ENCODE measurements at places on chromosomes 5 and 9.

DNA sequence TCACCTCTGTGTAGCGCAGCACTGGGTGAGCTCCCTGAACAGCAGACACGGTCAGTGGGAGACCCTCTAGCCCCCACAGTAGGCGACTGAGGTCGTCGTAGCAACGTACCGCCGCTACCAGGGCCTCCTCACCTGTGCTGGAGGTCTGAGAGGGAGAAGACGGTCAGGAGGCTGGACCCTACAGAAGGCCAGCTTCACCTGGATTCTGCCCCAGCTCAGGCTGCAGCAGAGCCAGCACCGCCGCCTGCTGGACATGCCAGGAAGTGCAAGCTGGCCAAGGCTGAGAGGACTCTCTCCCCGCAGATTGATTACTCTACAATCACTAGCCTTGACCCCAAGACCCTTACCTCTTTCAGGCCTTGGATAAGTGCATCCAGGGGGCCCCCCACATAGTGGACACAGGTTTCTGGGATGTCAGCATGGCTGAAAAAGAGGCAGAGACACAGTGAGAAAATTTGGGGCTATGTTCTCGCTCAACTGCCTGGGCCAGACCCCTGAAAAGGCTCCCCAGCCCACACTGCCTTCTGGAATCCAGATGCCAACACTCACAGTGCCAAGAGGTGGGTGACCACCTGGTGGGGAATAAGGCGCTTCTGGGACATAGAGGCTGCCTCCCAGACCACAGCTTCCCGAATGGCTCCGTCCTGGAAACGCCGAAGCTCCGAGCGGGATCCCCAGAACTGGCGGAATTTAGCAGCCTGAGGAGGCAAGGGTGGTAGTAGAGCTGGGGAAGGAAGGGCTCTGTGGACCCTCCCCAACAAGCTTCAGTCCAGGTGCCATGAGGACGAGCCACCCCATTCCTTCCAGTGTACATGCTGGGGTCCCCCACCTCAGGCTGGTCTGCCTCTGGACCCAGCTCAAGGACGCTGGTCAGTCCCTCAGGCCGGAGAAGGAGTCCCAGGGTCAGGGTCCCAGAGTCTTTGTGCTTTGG lies 6.9 kb downstream of the NOL6 start:
- DNase-seq = no peak

GRCh38 chr9:133051281-133051900 lies 10.4 kb upstream of the CEL start:
- no peak for DNase-seq

DNA sequence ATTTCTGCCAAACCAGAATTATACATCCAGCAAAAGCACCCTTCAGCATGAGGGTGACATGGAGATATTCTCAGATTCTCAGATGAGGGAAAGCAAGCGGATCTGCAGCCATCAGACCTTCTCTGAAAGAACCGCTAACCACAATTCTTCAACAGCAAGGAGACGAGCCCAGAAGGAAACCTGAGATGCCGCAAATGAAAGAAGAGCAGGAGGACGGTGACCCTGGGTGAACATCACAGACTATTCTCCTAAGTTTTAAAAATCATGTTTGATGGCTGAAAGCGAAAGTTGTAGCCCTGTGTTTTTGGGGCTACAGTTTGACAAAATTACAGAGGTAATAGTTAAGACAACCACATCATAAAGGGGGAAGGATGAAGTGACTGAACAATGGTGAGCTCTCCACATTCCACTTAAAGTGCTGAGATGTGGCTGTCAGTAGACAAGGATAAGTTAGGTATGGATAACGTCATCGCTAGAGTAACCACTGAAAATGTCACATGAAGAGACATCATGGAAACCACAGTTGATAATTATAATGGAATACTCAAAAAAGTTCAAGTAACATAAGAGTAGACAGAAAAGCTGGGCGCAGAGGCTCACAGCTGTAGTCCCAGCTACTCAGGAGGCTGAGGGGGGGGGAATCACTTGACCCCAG lies 31.5 kb upstream of the NSMF start:
- no peak for DNase-seq

DNA sequence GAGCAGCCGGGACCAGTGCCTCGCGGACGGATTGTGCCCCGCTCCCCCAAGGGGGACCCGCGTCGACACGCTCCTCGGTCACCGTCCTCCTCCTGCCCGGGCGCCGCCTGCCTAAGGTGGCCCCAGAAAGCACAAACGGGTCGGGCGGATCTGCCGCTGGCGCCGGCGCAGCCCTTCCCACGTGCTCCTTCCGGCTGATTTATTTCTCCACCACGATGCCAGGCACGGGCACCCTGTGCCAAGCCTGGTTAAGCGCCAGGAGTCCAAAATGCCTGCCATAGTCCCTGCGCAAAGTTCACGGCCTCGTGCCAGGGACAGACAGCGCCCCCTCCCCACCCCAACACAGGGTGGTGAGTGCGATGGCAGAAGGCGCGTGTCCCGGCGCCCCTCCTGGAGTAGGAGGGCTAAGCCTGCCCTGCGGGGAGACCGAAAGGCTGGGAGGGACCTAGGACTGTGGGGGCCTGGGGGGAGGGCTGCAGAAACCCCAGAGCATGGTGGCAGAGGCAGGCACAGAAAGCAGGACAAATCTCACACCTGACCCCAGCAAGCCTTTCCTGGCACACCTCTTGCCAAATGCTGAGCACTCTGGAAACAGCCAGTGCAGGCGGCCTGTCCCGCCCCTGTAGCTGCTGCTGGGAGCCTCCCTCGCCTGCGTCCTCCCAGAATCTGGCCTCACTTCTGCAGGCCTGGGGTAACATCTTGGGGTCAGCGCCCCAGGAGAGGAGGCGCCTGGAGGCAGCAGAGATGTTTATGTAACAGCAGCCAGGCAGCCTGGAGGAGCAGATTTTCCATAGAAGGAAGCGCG lies 1.1 kb upstream of the NOTCH1 start:
- no peak for DNase-seq

DNA sequence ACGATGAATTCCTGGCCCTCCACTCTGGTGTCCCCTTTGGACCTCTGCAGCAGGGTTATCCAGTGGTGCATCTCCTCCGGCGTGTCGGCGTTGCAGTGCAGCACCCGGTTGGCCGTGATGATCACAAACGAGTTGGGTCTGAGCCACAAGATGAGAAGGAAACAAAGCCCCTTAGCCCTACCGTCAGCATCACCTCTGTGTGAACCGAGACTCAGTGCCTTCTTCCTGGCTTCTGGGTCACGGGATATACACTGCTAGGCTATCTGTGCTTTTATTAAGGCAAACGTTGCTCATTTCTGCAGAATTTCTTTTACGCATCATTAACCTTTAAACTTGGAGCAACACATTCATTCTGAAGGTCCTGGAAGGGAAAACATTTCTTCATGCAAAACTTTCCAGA lies 65.1 kb upstream of the RETREG1 start:
- DNase-seq = no peak

Measured in fibroblast of skin of left quadriceps (primary cell).